Progenitor cell of endocrine pancreas (in vitro differentiated cells): ENCODE measurements at places on chromosomes 6 and 20. TPM values are rescaled to one million over a fixed set of nuclear protein-coding genes. Genes with fewer than 3 reads are reported as not detected.

TMEM244 gene
- not detected in 2 replicates for total RNA-seq

RGS17 gene
- 1.7 and 2.6 TPM in 2 replicates for total RNA-seq

NKAIN2 gene
- 2.5 and 3.1 TPM in 2 replicates for total RNA-seq

- DNase-seq = no peak
These were observed 15.0 kb upstream of the TFAP2A start for GRCh38 chr6:10429638-10430427.

DNA sequence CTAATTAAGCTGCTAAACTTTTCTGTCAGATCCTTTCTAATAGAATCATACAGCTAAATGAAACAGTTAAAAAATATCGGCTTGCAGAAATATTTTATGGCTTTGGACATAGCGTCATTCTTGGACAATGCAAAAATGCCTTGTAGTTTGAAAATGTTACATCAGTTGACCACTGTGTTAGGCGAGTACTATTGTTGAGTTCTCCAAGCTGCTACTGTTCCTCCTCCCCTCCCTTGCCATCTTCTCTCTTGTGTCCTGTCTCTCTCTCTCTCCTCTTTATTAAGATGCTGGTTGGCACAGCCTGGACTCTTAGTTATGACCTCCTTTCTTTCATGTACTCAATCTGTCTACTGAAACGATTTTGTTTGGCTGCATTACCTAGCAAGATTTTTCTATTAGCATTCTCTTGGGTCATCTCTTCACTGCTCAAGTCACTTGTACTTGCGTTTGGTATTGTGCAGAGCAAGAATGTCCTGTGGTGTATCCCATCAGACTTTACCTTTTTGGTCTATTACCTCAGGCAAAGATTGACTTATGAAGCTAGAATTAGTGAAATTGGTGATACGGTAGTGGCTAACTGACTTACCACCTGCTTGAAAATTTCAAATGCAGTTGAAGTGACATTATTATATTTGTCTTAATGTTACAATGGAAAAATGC, 127.9 kb downstream of the FARS2 start:
- DNase-seq = no peak

DNA sequence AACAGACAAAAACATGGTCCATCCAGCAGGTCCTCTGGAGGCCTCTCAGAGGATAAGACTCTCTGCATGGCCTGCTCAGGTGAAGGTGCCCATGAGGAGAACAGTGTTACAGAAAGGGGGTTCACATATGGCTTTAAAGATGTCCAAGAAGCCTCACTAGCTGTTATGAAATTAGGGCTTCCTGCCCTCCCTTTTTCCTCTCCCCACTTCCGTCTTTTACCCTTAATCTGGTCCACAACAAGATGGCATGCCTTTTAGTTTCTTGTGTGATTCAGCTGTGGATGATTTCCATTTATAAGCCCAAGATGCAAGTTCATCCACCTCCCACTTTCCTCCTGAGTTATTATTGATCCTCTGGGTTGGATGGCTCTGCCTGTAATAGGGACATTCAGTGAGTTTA, 14.0 kb downstream of the GCNT2 start:
- no peak for DNase-seq

GRCh38 chr20:5148581-5148980, 21.8 kb downstream of the CDS2 start:
- DNase-seq = no peak

- DNase-seq = no peak
These were observed 43.5 kb downstream of the AGPAT4 start for GRCh38 chr6:161230339-161230738.
